ENCODE measurements at places on chromosomes 7 and 10. TPM values are rescaled to one million over a fixed set of nuclear protein-coding genes. Genes with fewer than 3 reads are reported as not detected.

- no peak for DNase-seq
These were observed 473.7 kb downstream of the ARL4A start for GRCh38 chr7:13161125-13161524.

DNA sequence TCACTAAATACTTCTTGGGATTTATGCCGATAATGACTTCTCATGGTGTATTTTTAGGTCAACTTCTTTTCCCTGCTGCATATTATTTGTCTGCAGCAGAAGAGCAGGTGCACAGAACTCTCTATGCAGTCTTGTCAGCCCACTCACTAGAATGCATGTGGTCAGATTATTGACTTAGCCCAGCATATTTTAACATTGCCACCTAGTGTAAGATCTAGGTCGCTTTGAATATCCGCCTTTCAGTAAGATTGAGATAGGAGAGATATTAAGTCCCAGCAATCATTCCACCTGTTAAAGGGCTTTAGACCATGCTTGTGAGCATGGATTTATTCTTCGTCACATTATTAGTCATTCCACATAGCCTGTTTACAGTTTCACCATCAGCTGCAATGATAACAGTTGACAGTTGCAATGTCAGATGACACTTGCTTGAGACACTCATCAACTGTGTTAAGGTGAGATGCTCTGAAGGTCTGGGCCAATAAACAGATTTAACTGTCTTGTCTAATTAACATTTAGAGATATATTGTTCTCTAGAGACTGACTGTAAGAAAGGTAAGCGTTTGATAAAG is 491.7 kb downstream of the ARL4A start:
- no peak for DNase-seq

DNA sequence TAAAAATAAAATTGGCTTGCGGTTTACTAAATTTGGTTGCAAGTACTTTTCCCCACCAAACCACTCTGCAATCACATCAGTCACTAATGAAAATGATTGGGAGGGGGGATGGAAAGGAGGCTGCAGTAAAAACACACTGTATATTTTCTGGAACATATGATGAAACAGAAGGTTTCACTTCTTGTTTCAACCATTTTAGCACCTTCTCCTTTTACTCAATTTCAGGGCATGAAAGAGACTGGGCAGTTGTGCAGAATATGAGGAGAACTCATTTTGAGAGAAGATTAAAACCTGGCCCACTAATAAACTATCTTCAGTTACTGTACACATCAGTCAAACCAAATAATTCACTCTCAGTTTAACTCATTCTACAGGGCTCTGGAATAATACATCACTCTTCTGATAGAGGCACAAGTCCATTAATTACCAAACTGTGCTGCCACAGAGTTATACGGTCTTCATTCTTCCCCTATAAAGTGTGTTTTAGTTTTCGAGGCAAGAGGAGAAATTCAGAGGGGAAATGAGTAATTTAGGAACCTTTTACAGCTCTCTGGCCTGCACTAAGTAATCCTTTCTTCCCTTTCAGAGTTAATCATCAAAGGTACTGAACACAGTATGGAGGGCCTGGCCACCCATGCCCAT is 25.5 kb downstream of the JAZF1 start:
- no peak for DNase-seq

DNA sequence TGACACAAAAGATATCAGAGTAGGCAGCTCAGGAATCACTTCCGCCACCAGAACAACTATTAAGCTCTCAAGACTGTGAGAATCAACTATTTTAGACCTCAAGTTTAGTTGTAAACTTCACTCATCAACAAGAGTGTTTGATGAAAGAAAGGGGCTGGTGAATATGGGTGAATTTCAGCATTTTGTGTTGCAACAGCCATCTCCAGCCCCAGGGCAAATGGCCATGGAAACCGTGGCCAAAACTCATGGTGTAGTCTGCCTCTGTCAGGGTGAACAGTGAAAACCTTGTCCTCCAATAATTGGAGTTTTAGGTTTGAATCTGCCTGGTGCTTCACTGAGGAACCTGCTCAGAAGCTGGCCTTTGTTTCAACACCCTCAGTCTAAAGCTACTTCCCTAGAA is 60.0 kb downstream of the POLR1F start:
- DNase-seq = no peak

GRCh38 chr10:90805206-90805605 is 52.6 kb downstream of the HTR7 start:
- no peak for DNase-seq

GRCh38 chr7:36208426-36208825 is 55.4 kb downstream of the EEPD1 start:
- DNase-seq = no peak

- no peak for DNase-seq
These were observed 12.6 kb downstream of the CPA4 start for GRCh38 chr7:130305433-130306042.

DNA sequence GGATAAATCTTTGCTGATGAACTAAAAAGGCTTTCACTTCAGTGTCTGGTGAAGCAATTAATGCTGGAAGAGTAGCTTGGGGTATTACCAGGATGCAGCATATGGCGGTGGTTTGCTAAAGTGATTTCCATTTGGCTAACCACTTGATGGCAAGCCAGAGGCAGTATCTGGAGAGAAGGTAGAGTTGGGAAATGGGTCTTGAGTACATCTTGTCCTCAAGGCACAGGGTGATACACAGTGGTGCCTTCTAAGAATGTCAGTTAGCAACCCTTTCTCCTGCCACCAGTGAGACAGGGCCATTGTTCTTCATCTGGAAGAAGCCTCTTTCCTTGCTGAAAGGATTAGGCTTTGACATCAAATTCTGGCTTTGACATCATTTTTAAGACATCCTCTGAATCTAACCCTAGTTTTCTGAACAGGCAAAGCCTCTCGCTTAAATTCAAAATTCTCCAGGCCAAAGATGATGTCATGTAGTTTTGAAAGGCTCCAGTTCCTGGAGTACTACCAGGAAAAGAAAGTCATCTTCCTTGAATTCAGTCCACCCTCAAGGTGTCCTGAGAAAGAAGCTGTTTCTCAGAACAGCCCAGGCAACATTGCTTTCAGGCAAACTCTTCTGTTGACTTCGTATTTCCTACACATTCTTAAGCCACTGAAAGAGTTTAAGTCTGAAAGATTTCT is 162.4 kb downstream of the ARID5B start:
- DNase-seq = peak; percentile 48

DNA sequence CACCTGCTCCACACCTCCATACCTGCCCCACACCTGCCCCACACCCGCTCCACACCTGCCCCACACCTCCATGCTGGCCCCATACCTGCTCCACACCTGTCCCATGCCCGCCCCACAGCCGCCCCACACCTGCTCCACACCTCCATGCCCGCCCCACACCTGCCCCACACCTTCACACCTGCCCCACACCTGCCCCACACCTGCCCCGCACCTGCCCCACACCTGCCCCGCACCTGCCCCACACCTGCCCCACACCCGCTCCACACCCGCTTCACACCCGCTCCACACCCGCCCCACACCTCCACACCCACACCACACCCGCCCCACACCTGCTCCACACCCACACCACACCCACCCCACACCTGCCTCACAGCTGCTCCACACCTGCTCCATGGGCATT is 53.0 kb downstream of the PARP12 start:
- DNase-seq = no peak

DNA sequence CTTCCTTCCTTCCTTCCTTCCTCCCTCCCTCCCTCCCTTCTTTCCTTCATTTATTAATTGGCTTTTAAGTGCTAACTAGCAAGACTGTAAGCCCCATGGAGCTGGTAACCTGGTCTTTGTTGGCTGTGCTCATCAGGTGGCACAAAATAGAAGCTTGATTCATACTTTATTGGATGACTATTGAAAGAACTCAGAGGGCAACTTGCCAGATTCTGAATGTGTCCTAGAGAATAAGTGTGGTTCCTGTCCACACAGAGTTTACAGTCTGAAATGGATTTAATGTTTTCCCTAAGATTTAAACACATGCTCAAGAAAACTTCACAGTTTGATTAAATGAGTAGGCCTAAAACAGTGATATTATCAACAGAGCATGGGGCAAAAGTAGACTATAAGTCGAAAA is 3.1 kb upstream of the CACNB2 start:
- no peak for DNase-seq

- DNase-seq = no peak
These were observed 38.4 kb downstream of the ADRB1 start for GRCh38 chr10:114081911-114082583.

GRCh38 chr10:71921324-71922027 is 42.7 kb upstream of the CHST3 start:
- DNase-seq = peak; percentile 84

GRCh38 chr7:154916381-154916780 is 86.5 kb downstream of the PAXIP1 start:
- no peak for DNase-seq

DNA sequence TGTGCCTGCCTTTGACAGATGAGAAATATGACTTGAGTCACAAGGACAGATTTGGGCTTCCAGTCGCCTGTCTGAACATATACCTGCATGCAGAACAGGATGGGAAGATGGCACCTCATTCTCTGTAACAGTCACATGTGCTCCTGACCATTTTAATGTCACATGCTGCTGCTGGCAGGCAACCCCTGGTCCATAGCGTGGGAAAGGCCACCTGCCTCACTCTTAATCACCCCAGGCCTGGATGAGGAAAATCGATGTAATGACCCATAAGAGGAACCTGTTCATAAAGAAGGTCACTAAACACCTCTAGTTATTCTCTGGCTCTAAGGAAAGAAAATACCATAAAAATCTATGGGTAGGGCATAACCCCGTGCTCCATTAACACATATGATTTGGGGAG is 110.2 kb downstream of the GFRA1 start:
- DNase-seq = no peak

- no peak for DNase-seq
These were observed 90.0 kb downstream of the PTPRN2 start for GRCh38 chr7:158497627-158498026.

DNA sequence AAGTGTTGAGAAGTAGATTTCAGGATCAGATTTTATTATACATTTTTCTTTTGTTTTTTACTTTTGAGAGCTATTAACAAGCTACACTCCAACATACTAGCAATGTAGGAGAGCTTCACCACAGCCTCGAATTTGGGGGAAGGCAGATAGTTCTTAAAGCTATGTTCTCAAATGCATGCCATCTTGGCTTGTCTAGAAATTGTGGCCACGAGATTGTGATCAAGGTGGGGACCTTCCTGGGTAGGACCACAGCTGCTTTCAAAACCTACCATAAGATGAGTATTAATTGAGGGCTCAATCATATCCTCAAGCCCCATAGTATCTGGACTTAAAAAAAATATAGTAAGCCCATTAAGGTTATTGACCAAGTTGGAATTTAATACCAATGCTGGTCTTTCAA is 27.9 kb upstream of the JAZF1 start:
- no peak for DNase-seq

DNA sequence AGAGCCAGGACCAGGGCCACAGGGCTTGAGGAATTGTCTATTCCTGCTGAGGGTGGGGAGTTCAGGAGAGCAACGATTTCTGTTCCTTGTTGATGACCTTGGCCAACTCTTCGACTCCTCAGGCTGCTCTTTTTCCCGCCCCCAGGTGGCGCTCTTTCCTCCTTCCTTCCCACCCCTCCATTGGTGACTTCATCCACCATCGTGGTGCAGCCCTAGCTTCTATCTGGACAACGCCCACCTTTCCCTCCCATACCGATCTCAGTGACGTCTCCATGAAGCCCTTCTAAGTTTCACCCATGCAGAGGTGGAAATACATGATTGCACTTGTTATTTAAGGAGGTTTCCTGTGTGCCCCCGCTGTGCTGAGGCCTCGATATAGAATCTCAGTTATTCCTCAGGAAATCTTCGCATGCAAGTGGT is 22.1 kb upstream of the CARD11 start:
- DNase-seq = peak; percentile 11

GRCh38 chr10:72292223-72292691 is 18.5 kb downstream of the DDIT4 start:
- DNase-seq = no peak

CNPY1 gene
- polyA plus RNA-seq = 0.11 TPM

ODAD2 gene
- 1.0 TPM for polyA plus RNA-seq

ERCC6 gene
- polyA plus RNA-seq = 10.8 TPM

VPS37D gene
- polyA plus RNA-seq = 2.9 TPM

RTKN2 gene
- polyA plus RNA-seq = 4.8 TPM

ANKRD61 gene
- 1.6 TPM for polyA plus RNA-seq

OPN4 gene
- 1.9 TPM for polyA plus RNA-seq

SPDYE8 gene
- polyA plus RNA-seq = 0.10 TPM

GGCT gene
- 36.5 TPM for polyA plus RNA-seq

CUBN gene
- polyA plus RNA-seq = 1.9 TPM

CYP3A4 gene
- not detected for polyA plus RNA-seq

GPC2 gene
- polyA plus RNA-seq = 4.0 TPM

MICALL2 gene
- polyA plus RNA-seq = 6.0 TPM

EPO gene
- polyA plus RNA-seq = not detected

NOS3 gene
- polyA plus RNA-seq = 6.2 TPM

All from muscle of back (tissue), 13 donors.